ENCODE measurements at places on chromosomes 11 and 22.
A peak's percentile ranks its signal among the peaks of the same experiment; 100 is the strongest.

GRCh38 chr22:27149921-27150543, 492.6 kb downstream of the MIAT start:
- DNase-seq, result no peak

DNA sequence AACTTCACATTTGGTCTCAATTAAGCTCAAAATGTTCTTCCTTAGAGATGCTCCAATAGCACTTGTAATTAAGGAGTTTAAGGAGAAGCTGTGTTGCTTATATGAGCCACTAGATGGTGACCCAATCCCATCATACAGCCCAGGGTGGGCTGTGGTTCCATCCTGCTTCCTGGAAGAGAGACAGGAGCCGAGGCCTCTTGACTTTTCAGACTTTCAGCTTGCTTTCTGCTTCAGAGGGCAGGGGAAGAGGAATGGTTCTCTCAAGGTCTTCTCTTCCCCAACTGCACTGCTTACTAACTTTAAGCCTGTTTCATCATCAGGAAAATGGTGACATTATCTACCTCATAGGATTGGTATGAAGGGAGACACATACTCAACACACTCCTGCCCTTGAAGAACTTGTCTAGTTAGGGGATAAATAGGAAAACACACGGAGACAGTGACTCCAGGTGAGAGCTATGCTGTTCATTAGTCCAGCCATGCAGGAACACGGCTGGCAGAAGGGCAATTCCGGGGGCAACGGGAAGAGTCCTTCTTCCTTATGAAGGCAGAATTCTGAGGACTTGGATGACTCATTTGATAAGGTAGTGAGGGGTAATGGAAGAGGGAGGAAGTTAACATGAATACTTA, 20.1 kb downstream of the TMEM218 start:
- peak; percentile 68 for DNase-seq

DNA sequence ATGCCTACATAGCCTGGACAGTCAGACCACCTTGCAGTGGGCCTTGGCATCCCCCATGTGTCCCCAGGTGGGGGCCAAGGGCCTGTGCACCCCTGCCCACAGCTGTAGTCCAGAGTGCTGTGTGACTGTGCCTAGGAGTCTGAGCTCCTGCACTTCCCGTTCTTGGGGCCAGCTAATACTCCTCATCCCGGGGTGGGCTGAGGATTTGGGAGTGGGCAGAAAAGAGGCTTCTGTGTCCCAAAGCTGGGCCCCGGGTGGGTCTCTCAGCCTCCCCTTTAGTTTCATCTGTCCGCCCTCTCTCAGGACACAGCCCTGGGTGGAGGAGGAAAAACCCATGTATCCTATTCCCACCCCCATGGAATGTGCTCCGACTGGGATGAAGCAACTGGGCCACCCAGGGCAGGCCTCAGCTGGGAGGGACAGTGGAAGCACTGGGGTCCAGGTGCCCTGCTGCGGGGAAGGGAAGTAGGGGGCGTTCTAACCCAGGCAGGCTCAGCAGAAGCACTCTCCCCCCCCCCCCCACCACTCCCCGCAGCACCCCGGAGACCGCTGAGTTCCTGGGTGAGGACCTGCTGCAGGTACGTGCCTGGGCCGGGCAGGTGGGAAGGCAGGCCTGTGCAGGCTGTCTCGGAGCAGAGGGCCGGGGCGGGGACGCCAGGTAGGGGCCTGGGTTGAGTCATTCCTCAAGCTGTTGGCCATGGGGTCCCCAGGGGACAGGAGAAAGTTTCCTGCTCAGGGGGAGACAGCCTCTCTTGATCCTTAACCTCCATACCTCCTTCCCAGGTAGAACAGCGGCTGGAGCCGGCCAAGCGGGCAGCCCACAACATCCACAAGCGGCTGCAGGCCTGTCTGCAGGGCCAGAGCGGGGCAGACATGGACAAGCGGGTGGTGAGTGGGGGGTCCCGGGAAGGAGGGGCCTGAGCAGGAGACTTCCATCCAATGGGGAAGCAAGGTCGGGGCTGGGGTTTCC, 1.4 kb downstream of the SH3BP1 start:
- no peak for DNase-seq

GRCh38 chr22:22164541-22165272, 79.9 kb upstream of the VPREB1 start:
- no peak for DNase-seq

- DNase-seq, result peak; percentile 52
Measured at GRCh38 chr22:23539135-23539838, 40.8 kb downstream of the IGLL1 start.

GRCh38 chr11:22491555-22492225, 133.9 kb downstream of the FANCF start:
- DNase-seq, result no peak

DNA sequence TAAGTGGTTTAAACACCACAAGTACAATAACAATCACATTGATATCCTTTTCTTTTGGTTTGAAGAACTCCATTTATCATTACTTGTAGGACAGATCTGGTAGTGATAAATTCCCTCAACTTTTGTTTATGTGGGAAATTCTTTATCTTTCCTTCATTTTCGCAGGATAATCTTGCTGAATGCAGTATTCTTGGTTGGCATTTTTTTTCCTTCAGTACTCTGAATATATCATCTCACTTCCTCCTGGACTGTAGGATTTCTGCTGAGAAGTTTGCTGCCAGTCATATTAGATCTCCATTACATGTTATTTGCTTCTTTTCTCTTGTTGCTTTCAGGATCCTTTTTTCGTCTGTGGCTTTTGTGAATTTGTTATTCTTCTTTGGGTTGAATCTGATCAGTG, 179.0 kb upstream of the PLET1 start:
- DNase-seq, result no peak

GRCh38 chr11:6251120-6251733, 8.4 kb upstream of the CCKBR start:
- peak; percentile 44 for DNase-seq

GRCh38 chr22:45867906-45868555, 108.9 kb downstream of the WNT7B start:
- DNase-seq, result no peak

DNA sequence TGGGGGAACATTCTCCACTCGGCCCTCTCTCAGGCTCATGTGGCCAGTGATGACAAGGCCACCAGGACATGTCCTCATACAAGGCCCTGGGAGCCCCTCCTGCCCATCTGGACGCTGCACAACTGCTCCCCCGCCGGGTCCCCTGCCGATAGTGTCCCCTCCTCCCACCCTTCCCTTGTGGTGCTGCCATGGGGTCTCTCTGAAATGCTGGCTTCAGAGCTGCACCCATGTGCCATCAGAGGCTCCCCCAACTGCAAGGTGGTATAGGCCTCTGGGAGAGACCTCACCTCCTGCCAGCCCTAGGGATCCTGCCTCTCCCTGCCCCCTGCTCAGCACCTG, 113.0 kb downstream of the KCNQ1OT1 start:
- DNase-seq, result no peak

DNA sequence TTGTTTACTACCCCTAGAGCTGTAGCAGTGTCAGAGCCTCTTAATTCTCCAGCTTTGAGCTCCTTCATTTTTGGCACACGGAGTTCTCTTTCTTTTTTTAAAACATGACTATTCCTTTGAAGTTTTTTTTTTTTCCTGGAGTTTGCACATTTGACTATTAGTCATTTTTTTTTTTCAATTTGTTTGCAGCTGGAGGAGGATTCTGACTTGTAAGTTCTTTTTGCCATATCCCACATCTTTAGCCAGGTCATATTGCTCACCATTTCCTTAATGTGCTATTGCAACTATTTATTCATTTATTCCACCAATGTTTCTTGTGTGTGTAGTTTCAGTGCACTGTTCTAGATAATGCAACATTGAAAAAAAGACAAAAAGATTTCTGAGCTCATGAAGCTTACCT, 166.3 kb upstream of the ARHGAP20 start:
- DNase-seq, result no peak

DNA sequence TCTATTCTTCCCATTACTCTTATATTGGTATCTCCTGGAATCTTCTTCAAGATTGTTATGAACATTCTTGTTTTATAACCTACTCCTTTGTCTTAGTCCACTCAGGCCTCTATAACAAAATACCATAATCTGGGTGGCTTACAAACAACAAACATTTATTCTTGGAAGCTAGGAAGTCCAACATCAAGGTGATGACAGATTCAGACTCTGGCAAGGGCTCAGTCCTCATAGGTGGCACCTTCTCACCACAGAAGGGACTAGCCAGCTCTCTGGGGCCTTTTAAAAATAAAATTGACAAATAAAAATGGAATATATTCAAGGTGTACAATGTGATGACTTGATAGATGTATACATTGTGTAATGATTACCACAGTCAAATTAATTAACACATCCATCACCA, 19.8 kb downstream of the DNHD1 start:
- no peak for DNase-seq

DNA sequence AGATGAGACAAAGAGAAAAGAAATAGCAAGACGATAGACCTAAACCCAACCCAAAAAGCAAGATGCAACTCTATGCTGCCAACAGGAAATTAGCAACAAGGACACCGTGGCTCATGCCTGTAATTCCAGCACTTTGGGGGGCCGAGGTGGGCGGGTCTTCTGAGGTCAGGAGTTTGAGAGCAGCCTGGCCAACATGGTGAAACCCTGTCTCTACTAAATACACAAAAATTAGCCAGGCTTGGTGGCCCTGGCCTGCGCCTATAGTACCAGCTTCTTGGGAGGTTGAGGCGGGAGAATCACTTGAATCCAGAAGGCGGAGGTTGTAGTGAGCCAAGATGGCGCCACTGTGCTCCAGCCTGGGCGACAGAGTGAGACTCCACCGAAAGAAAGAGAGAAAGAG, 24.3 kb upstream of the IL10RA start:
- DNase-seq, result no peak

GRCh38 chr11:118984825-118985224, 13.1 kb upstream of the CENATAC start:
- no peak for DNase-seq

DNA sequence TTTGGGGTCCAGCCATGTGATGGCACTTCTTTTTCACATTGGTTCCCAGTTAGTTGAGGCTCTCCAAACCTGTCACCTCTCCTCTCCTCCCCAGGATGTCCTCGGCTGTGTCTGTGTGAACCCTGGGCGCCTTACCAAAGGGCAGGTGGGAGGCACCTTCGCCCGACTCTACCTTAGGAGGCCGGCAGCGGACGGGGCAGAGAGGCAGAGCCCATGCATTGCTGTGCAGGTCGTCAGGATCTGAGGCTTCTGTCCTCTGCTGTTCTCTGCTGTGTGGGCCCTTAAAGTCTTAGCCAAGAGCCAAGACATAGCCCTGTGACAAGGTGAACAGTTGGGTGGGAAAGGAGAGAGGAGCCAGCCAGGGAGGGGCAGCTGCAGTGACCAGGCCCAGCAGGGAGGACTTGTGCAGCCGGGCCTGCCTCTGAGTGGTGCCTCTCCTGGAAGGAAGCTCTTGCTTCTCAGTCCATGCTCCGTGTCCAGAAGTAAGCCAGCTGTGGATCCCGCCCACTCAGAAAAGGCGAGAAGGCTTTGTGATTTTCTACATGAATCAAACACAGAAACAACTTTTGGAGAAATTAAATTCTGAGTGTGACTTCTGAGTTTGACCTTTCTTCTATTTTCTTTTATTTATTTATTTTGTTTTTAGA, 17.5 kb upstream of the CDC42EP2 start:
- no peak for DNase-seq

GRCh38 chr22:32482708-32483107, 8.1 kb downstream of the FBXO7 start:
- DNase-seq, result peak; percentile 25

DNA sequence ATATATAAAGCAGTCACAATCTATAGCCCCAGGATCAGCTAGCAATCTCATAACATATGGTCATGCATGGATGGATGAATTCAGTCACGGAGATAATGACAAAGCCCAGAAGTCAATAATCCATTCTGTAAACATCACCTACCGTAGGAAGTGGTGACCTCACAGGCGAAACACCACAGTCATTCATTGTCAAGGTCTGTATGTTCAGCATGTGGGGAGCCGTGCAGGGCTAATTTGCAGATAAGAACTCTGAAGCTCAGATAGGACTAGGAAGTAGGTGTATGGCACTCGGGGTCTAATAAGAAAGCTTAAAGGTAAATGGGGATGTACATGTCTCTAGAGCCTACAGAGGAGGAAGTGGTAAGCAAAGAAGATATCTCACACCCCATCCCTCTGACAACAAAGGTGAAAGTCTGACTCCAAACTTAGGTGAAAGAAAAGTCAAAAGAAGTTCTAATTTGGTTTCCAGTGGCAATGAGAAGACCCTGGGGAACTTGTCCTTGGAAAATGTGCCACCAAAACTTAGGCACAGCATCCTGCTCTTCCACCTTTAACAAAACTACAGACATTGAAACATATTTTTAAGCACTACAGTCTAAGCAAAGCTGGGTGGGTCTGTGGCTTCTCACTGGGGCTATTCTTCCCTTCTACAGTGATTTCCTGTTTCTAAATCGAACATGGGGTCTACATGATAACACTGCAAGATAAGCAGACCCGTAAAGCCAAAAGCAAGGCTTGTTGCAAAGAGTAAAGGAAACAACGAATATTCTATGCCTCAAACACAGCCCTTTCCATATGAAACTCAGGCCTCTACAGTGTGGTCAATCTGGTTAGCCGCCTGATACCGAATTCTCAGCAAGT, 5.2 kb downstream of the CRTAM start:
- DNase-seq, result no peak

DNA sequence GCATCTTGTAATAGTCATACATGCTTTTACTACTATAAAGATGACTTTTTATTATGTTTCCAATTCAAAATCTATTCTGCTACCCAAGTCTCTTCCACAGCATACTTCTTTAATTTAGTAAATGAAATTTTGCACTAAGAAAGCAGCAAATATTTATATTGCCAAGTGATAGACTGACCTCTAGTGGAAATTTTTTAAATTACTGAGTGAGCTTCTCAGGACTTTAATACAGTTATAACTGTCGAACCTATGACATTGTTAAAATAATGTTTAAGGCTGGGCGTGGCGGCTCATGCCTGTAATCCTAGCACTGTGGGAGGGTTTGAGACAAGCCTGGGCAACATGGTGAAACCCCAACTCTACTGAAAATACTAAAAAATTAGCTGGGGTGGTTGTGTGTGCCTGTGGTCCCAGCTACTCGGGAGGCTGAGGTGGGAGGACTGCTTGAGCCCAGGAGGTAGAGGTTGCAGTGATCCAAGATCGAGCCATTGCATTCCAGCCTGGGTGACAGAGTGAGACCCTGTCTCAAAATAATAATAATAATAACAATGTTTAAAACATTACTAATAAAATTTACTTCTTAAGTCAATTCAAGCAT, 27.3 kb downstream of the STK33 start:
- DNase-seq, result peak; percentile 40

- DNase-seq, result no peak
Measured at GRCh38 chr22:27512283-27512761, 289.2 kb downstream of the MN1 start.

- no peak for DNase-seq
Measured at GRCh38 chr11:34268906-34269430, 88.8 kb downstream of the ABTB2 start.

Measured in RCC 7860 (cell line).